ENCODE measurements at places on chromosomes 3 and 15.

GRCh38 chr3:170689296-170689829 is 103.5 kb upstream of the SLC7A14 start:
- DNase-seq = no peak

DNA sequence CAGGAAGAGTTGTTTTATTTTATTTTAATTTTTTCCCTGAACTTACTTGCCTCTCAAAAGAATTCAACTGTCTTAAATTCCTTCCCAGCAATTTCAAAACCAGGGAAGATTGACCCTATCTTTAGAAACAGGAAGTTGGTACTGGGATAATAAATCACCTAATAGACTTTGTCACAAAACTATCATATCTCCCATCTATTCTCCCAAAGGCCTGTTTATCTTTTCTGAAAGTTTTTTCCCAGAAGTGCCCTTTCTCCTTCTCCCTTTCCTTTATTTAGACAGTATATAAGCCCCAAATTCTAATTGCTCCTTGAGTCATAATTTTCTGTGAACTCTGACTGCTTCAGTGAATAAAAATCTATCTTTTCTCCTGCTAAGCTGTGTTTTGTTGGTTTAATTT is 2.9 kb upstream of the RNF7 start:
- no peak for DNase-seq

- DNase-seq = no peak
Observed at GRCh38 chr3:166190360-166190759, 353.1 kb upstream of the BCHE start.

GRCh38 chr15:41437448-41437847 is 20.6 kb downstream of the RTF1 start:
- DNase-seq = no peak

- no peak for DNase-seq
Observed at GRCh38 chr15:49855917-49856637, 235.2 kb downstream of the DTWD1 start.

- DNase-seq = peak; percentile 84
Observed at GRCh38 chr3:179146911-179147513, 1.1 kb upstream of the PIK3CA start.

GRCh38 chr3:138717348-138717747 is 108.8 kb downstream of the FAIM start:
- DNase-seq = no peak
